Spinal cord (tissue), 10 donors: ENCODE measurements at places on chromosomes 16 and 17.
A peak's percentile ranks its signal among the peaks of the same experiment; 100 is the strongest.

DNA sequence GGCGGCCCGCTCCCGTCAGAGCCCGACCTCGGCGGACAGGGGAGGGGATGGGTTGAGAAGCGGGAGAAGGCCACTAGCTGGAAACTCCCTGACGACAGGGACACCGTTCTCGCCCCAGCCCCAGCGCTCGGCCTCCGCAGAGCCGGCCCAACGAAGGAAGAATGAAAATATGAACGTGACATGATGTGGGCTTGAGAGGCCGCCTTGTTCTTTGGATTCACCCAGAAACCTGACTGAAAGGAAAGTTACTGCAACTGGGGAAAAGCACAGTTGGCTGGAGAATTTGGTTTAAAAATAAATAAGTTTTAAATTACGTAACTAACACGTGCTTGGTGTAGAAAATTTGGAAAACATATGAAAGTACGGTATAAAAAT lies 21.1 kb downstream of the NPTX1 start:
- DNase-seq, result no peak

- DNase-seq, result no peak
Measured at GRCh38 chr17:77924757-77925336, 33.7 kb upstream of the TNRC6C start.

DNA sequence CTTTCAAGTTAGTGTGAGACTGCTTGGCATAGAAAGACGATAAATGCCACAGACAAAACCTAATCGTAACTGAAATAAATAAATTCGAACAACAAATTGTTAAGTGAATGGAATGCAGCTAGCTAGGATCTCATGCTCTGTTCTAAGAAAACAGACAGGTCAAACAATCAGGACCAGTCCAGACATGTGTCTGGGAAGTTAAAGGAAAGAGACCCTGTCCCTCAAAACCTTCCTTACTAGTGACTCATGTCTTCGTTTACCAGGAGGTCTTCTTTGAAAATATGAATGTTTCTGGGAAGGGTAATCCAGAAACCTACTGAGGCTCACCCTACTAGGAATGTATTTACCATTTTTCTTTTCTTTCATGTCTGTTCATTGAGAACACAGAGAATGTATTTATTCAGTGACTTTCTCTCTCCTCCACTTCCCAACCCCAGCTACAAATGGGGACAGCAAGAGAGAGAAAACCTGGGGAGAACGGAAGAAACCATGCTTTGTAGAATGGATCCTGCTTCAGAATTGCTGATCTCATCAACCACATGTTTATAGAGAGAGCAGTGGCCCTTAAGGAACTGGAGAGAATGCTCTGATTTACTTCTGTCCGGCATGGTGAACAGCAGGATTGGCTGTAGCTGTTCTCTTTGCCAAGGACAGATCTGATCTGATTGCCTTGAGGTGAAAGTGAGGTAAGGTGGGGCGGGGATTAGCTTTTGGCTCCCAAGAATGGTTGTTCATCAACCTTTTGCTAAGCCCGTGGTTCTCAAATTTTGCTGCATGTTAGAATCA lies 39.4 kb upstream of the DHX8 start:
- no peak for DNase-seq

DNA sequence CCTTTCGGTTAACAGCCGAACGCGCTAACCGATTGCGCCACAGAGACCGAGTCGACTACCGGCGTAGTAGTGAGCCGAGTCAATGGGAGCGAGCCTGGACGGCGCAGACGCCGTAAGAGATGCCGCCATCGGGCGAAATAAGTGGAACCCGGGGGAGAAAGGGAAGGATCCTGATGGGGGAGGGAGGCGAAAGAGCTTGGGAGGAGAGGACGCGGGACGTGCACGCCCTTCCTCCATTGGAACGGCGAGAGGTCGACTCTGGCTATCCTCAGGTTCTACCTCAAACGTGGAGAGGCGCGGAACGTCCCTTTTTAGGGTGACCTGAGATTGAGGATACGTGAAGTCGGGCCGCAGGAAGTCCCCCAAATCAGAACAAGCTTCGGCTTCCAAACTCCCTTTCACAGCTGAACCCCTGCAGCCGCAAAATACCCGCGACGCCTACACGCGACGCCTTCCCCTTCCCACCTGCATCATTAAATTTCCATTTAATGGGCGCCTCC lies 683 bp upstream of the PSMB3 start:
- no peak for DNase-seq

DNA sequence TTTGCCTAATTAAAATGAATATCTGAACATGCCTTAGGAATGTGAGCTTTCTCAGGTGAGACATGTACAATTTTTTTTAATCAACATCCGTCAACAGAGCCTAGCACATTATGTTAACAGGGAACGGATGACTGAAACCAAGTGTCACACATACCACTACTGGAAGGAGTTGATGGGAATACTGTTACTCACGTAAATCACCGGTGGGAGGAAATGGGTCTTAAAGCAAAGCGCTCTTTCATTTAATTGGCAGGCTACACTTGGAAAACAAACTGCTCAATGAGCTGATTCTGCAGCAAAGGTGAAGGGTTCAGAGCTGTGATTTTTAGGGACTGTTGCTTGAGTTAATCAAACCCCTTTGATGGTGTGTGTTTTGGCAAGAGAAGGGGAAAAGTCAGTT lies 4.8 kb downstream of the CPPED1 start:
- DNase-seq, result no peak

DNA sequence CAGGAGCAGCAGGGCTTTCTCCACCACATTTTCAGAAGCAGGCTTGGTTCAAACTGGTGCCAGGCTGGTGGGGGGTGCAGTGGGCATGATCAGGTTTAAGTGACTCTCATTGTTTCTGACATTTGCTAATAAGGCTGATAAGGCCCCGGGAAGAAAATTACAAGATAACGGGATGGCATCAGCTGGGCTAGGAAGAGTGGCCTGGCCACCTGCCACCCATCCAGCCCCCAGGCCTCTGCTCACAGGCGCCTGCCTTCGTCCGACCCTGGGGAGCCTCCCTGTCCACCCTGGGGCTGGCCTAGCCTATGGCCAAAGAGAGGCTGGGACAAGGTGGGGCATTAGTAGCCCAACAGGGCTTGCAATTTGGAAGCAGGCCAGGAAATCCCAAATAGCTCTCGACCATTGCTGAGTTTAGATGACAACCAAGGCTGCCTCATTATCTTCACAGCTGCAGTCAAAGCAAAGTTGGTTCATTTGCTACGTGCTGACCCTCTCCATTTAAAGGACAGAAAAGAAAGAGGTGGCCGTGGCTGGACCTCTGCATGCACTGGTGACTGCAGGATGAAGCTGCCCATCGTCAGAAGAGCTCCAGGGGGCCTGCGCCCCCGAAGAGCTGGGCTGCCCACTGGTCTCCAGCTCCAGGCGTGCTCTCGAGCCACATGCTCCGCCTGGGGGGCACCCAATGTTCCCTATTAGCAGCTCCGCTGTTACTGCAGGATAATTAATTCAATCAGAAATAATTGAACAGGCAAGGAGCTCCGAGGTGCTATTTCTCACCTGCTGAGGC lies 44.9 kb downstream of the PEMT start:
- no peak for DNase-seq

- DNase-seq, result no peak
Measured at GRCh38 chr17:82332669-82333278, 792 bp downstream of the SECTM1 start.

GRCh38 chr17:44110823-44111633 lies 12.4 kb downstream of the HDAC5 start:
- DNase-seq, result peak; percentile 92

DNA sequence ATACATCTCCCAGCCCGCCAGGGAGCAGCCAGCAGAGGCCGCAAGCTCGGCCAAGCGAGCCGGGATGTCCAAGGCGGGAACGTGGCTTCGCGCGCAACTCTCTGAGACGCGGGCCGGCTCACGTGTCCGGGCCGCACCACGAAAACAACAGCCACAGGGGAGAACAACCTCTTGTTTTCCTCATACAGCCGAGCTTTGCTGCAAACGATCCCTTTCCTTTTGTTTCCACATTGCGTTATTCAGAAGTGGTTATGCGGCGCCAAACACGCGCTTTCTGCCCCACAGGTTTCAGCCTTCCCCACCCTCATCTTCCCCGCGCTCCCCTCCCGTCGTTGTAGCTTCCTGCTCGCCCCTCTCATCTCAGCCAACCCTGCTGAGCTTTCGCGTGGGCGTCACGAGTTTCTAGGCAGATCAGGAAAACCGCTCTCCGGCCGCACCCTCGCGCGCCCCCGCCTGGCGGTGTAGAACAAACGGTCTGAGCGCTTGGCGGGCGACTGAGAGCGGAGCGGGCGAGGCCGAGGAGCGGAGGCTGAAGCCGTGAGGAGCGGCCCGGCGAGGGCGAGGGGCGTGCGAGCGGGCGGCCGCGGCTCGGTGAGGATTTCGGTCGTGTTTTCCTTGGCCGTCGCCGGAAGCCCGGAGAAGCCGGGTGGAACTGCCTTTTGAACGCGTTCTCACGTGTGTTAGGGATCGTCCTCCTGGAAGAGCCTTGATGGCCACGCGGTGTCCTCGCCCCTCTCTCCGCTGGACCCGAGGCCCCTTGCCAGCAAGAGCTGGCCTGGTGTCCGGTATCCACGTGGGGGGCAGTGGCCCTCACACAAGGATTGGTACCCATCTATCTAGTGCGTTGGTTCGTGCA lies 6.6 kb upstream of the SMARCD2 start:
- DNase-seq, result peak; percentile 77

DNA sequence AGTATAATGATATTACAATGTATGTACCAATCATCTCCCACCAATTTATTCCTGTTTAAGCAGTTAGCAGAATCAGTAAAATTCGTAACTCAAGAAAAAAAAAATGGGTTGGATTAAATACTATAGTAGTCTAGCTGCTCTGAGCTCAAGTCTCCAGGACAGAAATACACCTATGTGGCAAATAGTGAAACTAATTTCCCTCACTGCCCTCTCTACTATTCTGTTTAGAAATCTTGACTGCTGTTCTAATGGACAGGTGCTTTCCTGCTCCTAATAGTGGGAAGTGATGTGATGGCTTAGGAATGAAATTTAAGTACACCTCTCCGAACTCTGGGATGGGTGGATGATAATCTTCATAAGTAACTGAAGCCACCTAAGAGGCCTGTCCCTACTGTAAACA lies 175.7 kb downstream of the KCNJ2 start:
- no peak for DNase-seq

- peak; percentile 69 for DNase-seq
Measured at GRCh38 chr17:21511363-21512195, 135.4 kb downstream of the KCNJ12 start.

- DNase-seq, result no peak
Measured at GRCh38 chr17:70202840-70203239, 33.5 kb downstream of the KCNJ2 start.

- no peak for DNase-seq
Measured at GRCh38 chr17:78307887-78308638, 51.8 kb downstream of the SOCS3 start.

DNA sequence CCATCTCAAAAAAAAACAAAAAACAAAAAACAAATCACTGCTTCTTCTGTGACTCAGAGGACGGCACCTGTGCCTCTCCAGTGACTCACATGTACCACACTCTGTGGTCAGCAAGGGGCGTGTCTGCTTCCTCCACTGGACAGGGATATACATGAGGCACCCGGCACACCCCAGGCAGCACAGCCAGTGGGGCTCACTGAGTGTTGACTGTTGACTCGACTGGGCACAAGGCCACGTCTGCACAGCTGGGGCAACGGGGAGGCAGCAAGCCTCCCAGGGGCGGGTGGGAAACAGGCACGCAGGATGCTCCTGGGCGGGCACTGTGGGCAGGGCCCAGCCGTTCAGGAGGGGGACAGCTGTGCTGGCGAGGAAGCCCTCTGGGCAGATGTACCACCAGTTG lies 64.1 kb downstream of the TIMM22 start:
- DNase-seq, result no peak

DNA sequence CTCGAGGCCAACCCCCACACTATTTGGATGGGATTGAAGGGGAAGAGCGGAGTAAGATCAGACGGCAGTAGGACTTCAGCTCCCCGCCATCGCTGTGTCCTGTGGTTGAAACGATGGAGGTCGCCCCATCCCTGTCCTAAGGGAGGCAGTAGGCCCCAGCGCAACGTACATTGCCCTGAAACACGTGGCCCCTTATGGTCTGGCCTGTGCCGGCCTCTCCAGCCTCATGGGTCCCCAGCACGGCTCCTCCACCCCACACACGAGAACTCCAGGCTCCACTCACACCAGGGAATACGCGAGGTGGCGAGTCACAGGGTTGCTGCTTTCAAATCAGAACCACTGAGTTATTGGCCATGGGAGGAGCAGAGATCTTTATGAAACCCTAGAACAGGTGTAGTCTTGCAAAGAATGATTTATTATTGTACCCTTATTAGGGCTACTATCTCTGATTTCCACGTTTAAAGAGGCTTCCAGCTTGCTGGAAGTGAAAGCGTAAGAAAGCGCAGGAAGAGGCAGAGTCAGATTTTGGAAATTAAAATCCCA lies 669 bp upstream of the DCTPP1 start:
- no peak for DNase-seq

DNA sequence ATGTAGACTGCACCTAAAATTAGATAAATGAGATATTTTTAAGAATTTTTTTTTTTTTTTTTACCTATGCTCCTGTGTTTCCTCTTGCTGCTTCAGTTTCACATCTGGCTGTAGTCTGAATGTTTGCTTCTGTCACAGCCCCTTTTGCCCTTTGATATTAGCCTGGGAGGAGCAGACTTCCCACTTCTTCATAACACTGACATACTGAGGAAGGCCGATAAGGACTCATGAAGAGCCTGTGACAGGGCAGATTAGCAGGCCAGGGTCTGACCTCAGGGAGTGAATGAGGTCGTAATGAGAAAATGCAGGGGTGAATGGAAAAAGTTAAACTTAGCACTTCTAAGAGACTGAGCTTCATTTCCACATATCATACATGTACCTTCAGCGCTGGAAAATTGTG lies at the start of gene SLFN14:
SLFN14 (minus strand) TSS at position 117 of the 400 bp plus-strand sequence. CDS start 2,757 bp downstream, outside the sequence.
- DNase-seq, result no peak

DNA sequence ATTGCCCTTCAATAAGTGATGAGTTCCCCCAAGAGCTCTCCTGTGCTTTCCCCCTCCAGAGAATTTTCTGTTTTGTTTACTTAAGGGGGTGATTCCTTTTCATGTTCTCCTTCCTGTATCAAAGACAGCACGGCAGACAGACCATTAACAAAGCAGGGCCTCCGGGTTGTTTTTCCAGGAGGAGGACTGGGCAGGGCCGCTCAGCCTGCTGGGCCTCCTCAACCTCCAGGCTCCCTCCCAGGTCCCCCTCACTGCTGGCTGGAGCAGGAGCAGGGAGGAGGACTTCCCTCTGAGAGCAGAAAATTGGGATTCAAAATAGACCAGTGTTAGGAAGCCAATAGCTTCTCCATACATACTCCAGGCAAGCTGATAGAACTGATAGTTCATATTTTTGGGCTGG lies 20.4 kb downstream of the SDK2 start:
- no peak for DNase-seq

- peak; percentile 97 for DNase-seq
Measured at GRCh38 chr17:72120642-72121163, at the start of gene SOX9. Gene SOX9, plus strand, starts transcription at chr17:72121020. Its CDS starts 372 bp downstream, at chr17:72121392.
